ENCODE measurements at places on chromosomes 11 and 22.

- DNase-seq, result no peak
These were observed 30.3 kb downstream of the RIC3 start for GRCh38 chr11:8138526-8138925.

DNA sequence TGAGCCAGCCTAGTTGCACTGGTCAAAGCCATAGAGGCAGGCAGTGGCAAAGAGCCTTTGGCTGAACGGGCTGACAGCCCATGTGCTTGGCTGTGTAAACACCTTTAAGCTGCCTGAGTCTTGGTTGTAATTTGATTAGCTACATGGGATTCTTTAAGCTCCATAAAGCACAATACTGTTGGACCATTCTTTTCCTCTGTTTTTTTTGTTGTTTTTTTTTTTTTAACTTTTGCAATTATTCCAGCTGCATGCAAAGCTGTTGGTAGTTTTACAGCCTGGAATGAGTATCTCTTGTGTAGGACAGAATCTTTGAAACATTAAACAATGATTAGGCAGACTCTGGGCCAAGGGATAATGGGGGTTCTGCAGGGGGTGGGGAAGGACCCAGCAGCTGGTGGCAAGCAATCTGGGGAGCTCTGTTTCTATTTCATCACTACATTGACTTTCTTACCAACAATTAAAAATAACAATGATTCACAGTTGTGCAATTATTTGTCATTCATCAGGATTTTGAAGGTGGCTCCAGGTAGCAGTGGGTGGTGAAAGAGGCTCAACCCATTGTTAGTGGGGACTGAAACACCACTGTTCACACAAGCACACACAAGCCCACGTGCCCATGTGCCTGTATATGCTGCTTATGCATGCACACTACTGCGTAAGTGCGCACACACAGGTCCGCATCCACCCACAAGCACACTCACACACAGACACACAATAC is 69.5 kb upstream of the CSNK2A3 start:
- DNase-seq, result no peak

GRCh38 chr11:4049006-4049405 is 45.6 kb upstream of the RRM1 start:
- DNase-seq, result peak; percentile 73

GRCh38 chr11:80473562-80473961 is 1032.7 kb upstream of the TENM4 start:
- no peak for DNase-seq

DNA sequence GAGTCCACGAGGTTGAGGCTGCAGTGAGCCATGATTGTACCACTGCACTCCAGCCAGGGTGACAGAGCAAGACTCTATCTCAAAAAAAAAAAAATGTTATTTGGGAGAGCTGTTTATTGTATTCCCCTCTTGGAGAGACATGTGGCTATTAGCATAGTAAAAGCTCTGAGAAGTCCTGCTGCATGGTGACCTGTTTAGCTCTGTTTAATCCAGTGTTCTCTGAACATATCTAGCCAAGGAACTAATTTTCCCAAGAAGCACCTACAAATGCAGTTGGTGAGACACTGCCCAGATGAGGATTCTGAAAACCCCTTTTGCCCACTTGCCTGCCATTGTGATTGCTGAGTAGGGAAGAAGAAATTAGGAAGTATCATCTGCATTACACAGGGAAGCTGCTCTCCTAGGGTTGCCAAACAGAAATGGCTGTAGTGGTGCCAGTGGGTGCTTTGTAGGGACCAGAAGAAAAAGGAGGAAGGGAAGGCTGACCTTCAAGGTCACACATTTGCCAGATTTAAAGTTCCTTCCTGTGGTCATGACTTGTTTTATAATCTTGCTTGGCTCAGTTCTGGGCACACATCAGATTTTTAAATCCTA is 15.7 kb downstream of the TIMP3 start:
- no peak for DNase-seq

DNA sequence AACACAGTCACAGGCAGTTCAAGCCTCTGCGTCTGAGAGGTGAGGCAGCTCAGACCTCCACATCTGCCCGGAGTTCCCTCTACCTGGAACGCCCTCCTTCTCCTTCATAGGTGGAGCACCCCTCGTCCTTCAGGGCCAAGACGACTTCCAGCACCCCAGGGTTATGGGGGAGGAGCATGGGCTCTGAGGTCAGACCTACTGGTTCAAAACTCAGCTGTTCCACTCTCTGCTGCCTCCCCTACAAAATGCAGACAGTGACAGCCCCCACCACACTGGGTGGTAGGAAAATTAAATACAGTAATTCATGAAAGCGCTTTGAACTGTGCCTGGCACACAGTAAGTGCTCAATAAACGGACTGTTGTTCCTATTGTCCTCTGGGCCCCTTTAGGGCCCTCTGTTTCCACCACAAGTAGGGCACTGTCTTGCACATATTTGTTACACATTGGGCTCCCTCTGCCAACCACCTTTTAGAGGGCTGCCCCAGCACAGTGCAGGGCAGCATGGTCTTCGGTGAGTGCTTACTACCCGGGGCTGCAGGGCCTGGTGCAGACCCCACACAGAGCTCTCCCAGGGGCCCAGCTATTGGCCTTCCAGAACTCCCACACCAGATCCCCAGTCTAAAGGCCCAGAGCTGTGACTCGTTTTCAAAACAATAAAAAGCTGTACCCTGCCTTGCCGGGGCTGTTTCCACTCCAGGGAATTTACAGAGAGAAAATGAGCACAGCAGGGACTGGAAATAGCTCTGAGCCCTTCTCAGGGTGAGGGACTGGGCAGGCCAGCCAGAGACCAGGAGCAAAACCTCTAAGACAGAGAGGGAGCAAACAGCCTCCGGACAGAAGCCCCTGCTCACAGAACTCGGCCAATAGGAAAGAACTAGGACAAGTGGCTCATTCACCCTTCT is 2.5 kb downstream of the TMEM184B start:
- no peak for DNase-seq

GRCh38 chr11:126601136-126601535 is 245.7 kb downstream of the ST3GAL4 start:
- DNase-seq, result no peak

DNA sequence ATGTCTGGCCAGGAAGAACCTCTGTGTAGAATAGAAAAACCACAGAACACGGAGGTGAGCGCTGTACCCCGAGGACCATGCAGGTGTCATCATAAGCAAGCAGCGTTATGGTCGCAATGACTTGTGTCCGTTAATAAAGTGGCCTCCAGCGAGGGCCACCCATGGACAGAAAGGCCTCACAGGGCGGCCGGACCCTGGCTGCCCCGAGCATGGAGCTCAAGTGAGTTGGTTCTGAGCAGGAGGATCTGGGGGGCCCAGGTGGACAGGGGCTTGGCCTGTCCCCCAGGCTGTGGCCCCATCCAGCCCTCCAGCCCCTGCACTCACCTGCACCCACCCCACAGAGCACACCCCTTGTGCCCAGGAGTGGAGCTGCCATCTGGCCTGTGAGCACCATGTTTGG is 133.8 kb downstream of the BRD1 start:
- DNase-seq, result no peak

DNA sequence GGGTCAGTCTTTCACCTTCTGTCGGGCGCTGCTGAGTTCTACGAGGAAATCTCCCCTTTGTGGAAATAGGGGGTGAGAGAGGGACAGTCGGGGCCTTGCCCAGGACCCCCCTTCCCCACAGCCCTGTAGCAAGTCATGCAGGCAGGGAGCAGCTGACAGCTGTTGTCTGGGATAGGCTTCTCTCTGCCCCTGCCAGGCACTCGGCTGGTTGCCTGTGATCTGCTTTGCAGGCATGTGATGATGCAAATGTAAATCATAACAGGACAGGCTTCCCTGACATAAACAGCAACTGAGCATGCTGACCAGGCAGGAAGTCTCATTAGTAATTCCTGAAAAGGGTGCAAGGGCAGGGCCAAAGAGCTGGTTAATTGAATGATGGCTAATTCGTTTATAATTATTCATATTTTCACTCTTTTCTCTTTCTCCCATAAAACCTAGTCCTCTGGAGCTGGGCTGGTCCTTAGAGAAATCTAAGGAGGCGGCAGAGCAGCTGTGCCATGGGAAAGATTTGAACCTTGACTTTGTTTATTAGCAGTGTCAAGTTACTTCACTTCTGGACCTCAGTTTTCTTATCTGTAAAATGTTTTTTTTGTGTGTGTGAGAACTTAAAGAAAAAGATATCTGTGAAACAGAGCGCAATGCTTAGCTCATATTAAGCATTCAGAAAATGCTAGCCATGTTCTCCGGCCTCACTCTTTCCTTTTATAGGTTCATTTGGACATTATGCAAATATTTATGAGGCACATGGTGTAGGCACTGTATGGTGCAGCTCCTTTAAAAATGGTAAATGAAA is 129.7 kb downstream of the LDLRAD3 start:
- no peak for DNase-seq

Measured in SIG-M5 (cell line).